ENCODE measurements at places on chromosomes 2 and 18. TPM values are rescaled to one million over a fixed set of nuclear protein-coding genes. Genes with fewer than 3 reads are reported as not detected.
A peak's percentile ranks its signal among the peaks of the same experiment; 100 is the strongest.

AGXT gene
- 0.32 TPM for total RNA-seq

CYP27C1 gene
- 0.14 TPM for total RNA-seq

MARCHF4 gene
- not detected for total RNA-seq

IL36RN gene
- not detected for total RNA-seq

ANO7 gene
- total RNA-seq: 202 TPM

IL1RL1 gene
- 57.2 TPM for total RNA-seq

SLC4A3 gene
- total RNA-seq: not detected

TRIM54 gene
- 0.40 TPM for total RNA-seq

SAG gene
- not detected for total RNA-seq

OTOF gene
- not detected for total RNA-seq

- DNase-seq: no peak
Observed at GRCh38 chr2:130981667-130982066, 111.6 kb downstream of the FAM168B start.

- no peak for DNase-seq
Observed at GRCh38 chr2:195543902-195544894, 112.8 kb upstream of the SLC39A10 start.

GRCh38 chr2:73023497-73023896, 48.0 kb downstream of the SFXN5 start:
- no peak for DNase-seq

GRCh38 chr18:32351032-32351431, 119.7 kb downstream of the GAREM1 start:
- no peak for DNase-seq

- no peak for DNase-seq
Observed at GRCh38 chr2:112168422-112169124, 30.4 kb downstream of the FBLN7 start.

DNA sequence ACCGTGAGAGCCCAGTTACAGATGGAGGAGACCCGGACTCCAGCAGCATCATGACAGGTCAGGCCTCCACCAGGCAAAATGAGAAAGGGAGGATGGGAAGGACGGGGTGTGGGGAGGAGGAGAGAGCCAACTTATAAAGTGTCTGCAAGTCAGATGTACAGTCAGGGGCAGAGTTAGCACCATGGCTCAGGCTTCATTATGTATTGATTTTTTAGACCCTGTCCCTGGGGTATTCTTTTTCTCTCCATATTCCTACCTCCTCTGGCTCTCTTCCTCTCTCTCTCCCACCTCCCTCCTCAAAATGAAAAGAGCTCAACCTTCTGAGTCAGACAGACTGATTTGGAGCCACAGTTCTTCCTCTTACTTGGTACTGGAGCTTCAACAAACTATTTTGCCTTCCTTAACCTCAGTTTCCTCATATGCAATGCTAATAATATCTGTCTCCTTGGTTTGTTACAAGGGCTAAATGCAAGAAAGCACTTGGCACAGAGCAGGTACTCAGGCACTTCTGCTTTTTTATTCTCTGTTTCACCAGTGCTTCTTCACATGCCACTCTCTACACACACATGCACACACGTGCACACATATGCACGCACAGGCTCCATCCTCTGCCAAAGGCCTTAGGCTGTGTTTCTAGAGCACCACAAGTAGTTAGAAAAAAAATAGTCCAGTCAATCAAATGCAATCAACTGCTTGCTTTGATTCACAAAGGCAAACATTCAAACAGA, 92.3 kb upstream of the PKDCC start:
- DNase-seq: no peak

DNA sequence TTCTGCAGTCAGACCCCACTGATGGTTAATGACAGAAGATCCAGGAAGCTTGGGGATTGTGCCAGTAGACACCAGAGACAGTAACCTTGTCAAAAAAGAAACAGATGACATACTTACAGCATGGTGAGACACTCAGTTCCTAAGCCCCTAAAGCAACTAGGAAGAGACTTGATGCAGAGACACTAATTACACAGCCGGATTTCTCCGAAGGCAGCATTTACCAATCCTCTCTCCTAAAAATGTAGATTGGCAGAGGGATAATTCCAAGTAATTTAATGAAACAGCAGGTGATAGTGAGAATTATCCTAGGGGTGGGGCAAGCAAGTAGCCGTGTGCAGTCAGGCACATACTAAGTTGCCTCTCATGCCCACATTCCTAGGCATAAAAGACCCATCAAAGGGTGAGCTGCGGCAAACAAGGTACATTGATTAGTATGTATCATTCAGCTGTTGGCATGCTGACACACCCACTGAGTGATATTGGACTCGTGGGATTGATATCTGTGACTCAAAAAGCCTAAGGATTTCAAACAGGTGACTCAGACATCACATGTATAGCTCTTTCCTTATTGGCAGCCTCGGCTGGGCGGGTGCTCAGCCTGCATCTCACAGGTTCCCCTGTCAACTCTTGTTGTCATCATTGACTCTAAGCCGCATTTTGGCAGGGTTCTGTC, 296.7 kb upstream of the ATP5MC3 start:
- DNase-seq: no peak

GRCh38 chr2:95007822-95008221, 17.7 kb upstream of the MAL start:
- no peak for DNase-seq

GRCh38 chr18:69401226-69401971, 711 bp downstream of the DOK6 start:
- peak; percentile 7 for DNase-seq

DNA sequence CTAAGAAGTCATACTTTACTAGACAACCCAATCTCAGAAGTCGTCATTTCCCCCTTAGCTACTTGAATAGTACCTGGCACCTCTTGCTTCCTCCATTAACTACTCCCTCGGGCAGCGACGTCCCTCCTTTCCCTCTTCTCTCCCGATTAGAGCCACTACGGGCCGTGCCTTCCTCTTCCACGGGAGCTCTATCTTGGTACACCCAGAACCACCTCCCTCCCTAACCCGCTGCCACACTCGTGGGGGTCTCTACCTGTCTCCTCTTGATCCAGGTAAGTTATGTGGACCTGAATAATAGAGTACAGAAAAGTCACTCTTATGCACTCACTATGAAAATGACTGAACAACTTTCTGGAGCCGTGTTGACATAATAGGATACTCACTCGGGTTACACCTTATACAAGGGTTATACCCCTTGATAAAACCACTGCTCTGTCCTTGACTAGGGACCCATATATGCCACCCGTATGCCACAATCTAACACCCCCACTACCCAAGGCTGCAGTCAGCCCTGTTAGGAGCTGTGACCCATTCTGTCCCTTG, 595 bp upstream of the HDHD2 start:
- peak; percentile 15 for DNase-seq

DNA sequence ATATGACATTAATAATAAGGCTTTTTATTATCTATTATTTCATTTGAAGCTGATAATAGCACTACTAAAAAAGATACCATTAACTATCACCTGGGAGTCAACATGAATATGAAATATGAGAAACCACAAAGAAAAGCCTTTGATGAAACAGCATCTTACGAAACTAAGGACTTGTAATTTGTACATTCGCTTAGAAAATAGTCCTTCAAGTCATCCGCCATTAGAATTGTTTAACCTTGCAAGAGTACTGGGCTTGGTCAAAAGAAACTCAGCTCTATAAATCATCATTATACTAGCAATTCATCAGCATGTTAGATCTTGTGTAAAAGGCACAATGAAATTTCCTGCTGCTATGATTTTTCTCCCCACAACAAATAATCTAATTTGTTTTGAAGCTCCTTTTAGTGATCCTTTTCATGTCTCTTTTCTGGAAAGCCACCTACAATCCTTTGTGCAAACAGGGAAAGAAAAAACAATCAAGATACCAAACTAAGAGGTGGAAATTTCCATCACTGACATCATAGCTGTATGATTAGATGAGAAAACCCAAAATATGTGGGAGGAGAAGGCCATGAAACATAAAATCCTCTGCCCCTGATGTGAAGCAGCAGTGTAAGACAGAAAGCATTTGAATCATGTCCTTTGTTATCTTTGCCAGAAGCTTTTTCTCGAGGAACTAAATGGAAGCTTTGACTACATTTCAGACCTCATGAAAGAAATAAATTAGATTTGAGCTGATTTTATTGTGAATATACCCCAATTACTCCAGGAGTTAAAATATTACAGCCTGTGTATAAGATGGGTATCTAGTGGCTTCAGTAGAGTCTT, 31.2 kb downstream of the SCN9A start:
- no peak for DNase-seq

DNA sequence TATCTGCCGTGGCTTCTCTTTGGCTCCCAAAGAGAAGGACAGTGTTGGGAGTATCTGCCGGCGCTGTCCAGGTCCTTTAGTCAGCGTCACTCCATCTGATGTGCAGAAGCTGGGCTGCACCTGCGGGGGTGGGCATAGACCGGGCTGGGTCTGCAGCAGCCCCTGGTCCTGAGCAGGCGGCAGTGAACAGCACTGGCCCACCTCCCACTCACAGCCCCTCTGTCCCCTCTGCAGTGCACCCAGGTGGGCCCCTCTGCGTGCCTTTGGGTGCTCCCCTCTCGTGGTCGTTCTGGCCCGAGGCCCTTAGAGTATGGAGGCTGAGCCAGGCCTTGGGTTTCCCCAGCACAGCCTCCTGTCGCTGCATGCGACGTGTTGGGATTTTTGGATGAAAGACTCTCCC, 95.7 kb downstream of the USP40 start:
- no peak for DNase-seq

DNA sequence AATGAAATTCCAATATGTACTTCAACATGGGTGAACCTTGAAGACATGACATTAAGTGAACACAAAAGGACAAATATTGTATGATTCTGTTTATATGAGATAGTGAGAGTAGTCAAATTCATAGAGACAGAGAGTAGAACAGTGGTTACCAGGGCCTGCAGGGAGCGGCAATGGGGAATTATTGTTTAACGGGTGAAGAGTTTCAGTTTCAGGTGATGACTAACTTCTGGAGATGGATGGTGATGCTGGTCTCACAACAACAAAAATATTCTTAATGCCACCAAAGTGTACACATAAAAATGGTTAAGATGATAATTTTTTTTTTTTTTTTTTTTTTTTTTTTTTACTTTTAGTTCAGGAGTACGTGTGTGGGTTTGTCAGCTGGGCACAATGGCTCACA, 109.4 kb upstream of the TMEM200C start:
- DNase-seq: no peak

GRCh38 chr2:64924170-64924934, 64.8 kb upstream of the SLC1A4 start:
- no peak for DNase-seq

GRCh38 chr2:16568998-16569784, 96.4 kb downstream of the CYRIA start:
- DNase-seq: no peak

GRCh38 chr2:73070643-73071359, 711 bp downstream of the SFXN5 start:
- DNase-seq: peak; percentile 54

GRCh38 chr2:64291181-64291580, 147.0 kb upstream of the PELI1 start:
- DNase-seq: peak; percentile 42

GRCh38 chr2:98540536-98540935, 67.8 kb downstream of the COA5 start:
- no peak for DNase-seq

Measured in transverse colon (tissue), 4 donors.